ENCODE measurements at places on chromosomes 6 and 20. TPM values are rescaled to one million over a fixed set of nuclear protein-coding genes. Genes with fewer than 3 reads are reported as not detected.

- no peaks in the 10 kb centered on the region for H3K27me3 ChIP-seq
- no peaks in the 10 kb centered on the region for H3K4me1 ChIP-seq
- no peak for DNase-seq
- no peak overlapping the region for H3K4me3 ChIP-seq
These were observed 222.8 kb downstream of the KIF16B start for GRCh38 chr20:16350465-16350864.

The PHF1 gene
- 23.2 TPM for total RNA-seq

The KIAA1755 gene
- total RNA-seq, result 0.44 TPM

DNA sequence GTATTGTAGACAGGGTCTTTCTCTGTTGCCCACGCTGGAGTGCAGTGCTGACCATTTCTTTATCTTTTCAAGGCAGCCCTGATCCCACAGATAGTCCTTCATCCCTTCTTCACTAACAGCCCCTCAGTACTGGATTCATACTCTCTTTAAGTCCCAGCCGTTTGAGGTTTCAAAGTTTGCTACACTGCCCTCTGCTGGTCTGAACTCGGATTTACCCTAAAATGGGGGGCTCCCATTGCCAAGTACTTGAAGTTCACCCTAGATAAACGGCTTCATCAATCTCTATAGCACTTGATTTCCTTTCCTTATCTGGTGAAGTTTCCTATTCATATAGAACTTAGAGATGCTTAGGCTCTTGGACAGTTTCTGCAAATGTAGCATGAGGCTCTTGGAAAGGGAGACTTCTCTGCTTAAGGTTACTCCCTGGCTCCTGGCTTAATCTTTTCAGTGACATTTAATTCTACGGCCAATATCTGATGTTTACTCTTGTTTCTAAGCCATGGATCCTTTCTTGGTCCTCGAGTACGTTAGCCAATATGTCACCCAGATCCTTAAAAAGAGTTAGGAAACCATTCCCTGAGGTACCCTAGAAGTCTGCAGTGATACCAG, 21.4 kb upstream of the PREP start:
- DNase-seq, result peak; percentile 57
- no peaks in the 10 kb centered on the region for H3K27me3 ChIP-seq
- H3K4me1 ChIP-seq, result peaks cover 17% of the 10 kb centered on the region
- no peak overlapping the region for H3K4me3 ChIP-seq
- H3K27ac ChIP-seq, result no peak overlapping the region

The MOXD1 gene
- 37.3 TPM for total RNA-seq

DNA sequence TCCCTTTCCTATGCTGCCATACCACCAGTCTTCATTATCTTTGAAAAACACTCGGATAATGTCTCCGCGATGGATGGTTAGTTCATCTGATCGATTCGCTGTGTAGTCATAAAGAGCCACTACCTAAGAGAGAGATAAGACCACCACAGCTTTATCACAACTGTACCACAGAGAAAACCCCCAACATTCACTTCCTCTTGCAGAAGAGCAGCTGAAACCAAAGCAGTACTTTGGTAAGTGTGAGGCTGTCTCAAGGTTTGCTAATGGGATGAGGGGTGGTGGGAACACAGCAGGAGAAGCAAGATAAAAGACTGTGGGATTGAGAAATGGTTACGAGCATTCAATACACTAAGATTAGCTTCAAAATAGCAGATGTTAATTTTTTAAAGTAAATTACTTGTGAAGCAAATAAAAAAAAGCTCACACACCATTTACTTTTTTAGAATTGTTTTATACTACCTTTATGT, 142.1 kb downstream of the MYB start:
- no peaks in the 10 kb centered on the region for H3K36me3 ChIP-seq
- no peaks in the 10 kb centered on the region for H3K4me1 ChIP-seq
- H3K27me3 ChIP-seq, result no peaks in the 10 kb centered on the region

DNA sequence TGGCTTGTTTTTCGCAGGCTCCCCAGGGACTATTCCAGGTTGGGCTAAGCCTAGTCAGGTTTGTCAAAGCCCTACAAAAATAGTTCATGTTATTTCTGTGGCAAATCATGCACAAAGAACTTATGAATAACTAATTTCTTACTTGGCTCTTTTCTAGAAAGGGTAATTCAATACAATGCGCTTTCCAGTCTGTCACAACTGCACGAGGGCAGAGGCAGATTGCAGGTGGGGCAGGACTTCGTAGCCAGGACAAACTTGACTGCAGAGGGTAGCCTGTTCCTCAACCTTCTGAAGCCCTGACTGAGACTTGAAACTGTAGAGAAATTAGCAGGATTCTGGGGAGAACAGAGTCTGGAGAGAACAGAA, 253.5 kb downstream of the QKI start:
- H3K27me3 ChIP-seq, result no peaks in the 10 kb centered on the region
- no peak overlapping the region for H3K27ac ChIP-seq
- no peak for DNase-seq

DNA sequence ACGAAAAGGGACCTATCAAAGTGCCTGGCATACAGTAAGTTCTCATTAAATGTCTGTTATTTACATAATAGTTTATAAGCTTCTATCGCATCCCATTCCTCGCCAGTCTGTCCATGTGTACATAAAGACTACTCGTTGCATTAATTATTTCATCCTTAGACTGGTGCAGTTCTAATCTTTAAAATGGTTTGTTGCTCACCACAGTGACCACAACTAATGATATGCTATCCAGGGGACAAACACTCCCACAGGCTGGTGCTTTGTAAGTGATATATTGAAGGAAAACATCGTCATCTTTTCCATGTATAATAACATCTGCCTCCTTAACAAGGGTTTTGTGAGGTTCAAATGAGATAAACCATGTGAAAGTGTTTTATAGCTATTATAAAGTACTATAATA, 39.0 kb upstream of the HBS1L start:
- no peak overlapping the region for H3K27ac ChIP-seq
- no peak overlapping the region for H3K4me3 ChIP-seq
- no peaks in the 10 kb centered on the region for H3K36me3 ChIP-seq
- no peaks in the 10 kb centered on the region for H3K4me1 ChIP-seq

DNA sequence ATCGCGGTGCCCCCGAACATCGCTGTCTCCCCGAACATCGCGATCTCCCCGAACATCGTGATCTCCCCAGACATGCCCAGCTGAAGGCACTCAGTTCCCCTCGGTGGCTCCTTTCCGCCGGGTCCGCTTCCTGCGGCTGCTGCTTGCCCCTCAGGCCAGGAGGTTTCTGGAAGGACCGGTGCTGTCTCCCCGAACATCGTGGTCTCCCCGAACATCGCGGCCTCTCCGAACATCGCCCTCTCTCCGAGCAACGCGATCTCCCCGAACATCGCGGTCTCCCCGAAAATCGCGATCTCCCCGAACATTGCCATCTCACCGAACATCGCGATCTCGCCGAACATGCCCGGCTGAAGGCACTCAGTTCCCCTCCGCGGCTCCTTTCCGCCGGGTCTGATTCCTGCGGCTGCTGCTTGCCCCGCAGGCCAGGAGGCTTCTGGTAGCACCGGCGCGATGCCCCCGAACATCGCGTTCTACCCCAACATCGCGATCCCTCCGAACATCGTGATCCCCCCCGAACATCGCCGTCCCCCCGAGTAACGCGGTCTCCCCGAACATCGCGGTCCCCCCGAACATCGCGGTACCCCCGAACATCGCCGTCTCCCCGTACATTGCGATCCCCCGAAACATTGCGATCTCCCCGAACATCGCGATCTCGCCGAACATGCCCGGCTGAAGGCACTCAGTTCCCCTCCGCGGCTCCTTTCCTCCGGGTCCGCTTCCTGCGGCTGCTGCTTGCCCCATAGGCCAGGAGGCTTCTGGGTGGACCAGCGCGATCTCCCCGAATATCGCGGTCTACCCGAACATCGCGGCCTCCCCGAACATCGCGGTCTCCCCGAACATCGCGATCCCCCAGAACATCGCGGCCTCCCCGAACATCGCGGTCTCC, 808 bp downstream of the ULBP1 start:
- H3K27me3 ChIP-seq, result peaks cover 40% of the 10 kb centered on the region
- peaks cover 22% of the 10 kb centered on the region for H3K4me1 ChIP-seq
- no peaks in the 10 kb centered on the region for H3K36me3 ChIP-seq
- peak overlapping the region; percentile 30 for H3K4me3 ChIP-seq
- H3K27ac ChIP-seq, result no peak overlapping the region
- no peak for DNase-seq

The TPD52L1 gene
- total RNA-seq, result 47.9 TPM

The PAX1 gene
- not detected for total RNA-seq

- DNase-seq, result no peak
- no peak overlapping the region for H3K27ac ChIP-seq
- H3K4me3 ChIP-seq, result no peak overlapping the region
- H3K36me3 ChIP-seq, result no peaks in the 10 kb centered on the region
- no peaks in the 10 kb centered on the region for H3K4me1 ChIP-seq
- H3K27me3 ChIP-seq, result no peaks in the 10 kb centered on the region
These were observed 131.8 kb upstream of the BEND3 start for GRCh38 chr6:107246972-107247615.

The BCAS1 gene
- 0.66 TPM for total RNA-seq

GRCh38 chr6:66623050-66623449, 916.0 kb upstream of the EYS start:
- H3K27me3 ChIP-seq, result no peaks in the 10 kb centered on the region
- H3K4me1 ChIP-seq, result no peaks in the 10 kb centered on the region
- DNase-seq, result no peak

GRCh38 chr6:1739680-1740079, 130.0 kb downstream of the FOXC1 start:
- no peaks in the 10 kb centered on the region for H3K27me3 ChIP-seq
- H3K27ac ChIP-seq, result no peak overlapping the region
- H3K4me1 ChIP-seq, result no peaks in the 10 kb centered on the region
- H3K36me3 ChIP-seq, result no peaks in the 10 kb centered on the region

GRCh38 chr6:17725083-17725482, 18.4 kb upstream of the NUP153 start:
- H3K4me1 ChIP-seq, result no peaks in the 10 kb centered on the region
- no peak overlapping the region for H3K27ac ChIP-seq
- H3K36me3 ChIP-seq, result no peaks in the 10 kb centered on the region
- no peak for DNase-seq
- H3K27me3 ChIP-seq, result no peaks in the 10 kb centered on the region

The CASS4 gene
- not detected for total RNA-seq

GRCh38 chr6:145756170-145756662, 20.9 kb upstream of the EPM2A start:
- peak; percentile 13 for DNase-seq
- H3K4me3 ChIP-seq, result no peak overlapping the region
- no peaks in the 10 kb centered on the region for H3K36me3 ChIP-seq
- H3K27me3 ChIP-seq, result no peaks in the 10 kb centered on the region
- no peak overlapping the region for H3K27ac ChIP-seq

GRCh38 chr20:44336086-44336485, 757 bp upstream of the R3HDML start:
- no peak overlapping the region for H3K27ac ChIP-seq
- H3K36me3 ChIP-seq, result no peaks in the 10 kb centered on the region
- no peak overlapping the region for H3K4me3 ChIP-seq
- H3K27me3 ChIP-seq, result no peaks in the 10 kb centered on the region

DNA sequence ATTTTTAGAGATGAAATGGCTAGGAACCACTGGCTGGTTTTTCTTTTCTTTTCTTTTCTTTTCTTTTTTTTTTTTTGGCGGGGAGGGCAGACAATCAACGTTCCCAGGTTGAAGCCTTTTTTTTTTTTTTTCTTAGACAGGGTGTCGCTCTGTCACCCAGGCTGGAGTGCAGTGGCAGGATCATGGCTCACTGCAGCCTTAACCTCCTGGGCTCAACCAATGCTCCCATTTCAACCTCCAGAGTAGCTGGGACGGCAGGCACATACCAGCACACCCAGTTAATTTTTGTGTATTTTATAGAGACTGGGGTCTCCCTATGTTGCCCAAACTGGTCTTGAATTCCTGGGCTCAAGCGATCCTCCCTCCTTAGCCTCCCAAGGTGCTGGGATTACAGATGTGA, 18.8 kb upstream of the ITCH start:
- no peaks in the 10 kb centered on the region for H3K36me3 ChIP-seq
- H3K4me1 ChIP-seq, result peaks cover 15% of the 10 kb centered on the region
- no peak for DNase-seq
- H3K27me3 ChIP-seq, result no peaks in the 10 kb centered on the region

DNA sequence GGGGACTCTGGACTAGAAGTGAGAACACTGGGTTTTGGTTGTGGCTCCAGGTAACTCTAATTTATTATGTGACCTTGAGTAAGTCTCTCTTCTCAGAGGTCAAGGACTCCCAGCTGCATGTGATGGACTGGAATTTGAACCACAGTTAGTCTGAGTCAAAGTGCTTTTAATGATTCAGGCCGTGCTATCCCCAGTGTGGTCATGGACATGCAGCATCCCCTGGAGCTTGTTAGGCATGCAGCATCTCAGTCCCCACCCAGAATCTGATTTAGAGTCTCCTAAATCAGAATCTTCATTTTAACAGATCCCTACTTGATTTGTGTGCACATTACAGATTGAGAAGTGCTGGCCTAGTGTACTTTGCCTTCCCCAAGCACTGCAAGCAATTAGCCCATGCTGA, 74.2 kb downstream of the TOX2 start:
- H3K27ac ChIP-seq, result no peak overlapping the region
- no peak for DNase-seq
- no peaks in the 10 kb centered on the region for H3K27me3 ChIP-seq
- H3K4me3 ChIP-seq, result no peak overlapping the region
- H3K36me3 ChIP-seq, result 0 out of 2 replicates have a peak, but pooled peaks cover 6% of the 10 kb centered on the region
- peaks cover 4% of the 10 kb centered on the region for H3K4me1 ChIP-seq

DNA sequence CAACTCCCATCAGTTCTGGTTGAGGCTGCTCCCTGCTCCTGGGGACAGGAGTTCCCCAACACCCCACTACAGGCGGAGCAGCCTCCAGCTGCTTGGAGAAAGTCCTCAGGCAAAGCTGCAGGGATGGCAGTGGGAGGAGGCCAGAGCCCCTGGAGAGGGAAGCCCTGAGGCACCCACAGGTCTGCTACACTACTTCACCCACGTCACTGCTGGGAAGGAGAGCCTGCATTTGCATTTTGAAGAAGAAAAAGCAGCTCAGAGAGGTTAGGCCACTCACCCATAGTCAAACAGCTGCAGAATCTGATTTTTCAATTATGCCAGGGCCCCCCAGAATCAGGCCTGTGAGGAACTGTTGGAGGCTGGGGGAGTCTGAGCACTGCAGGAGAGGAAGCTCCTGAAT, 17.2 kb downstream of the BFSP1 start:
- no peak overlapping the region for H3K27ac ChIP-seq
- H3K36me3 ChIP-seq, result no peaks in the 10 kb centered on the region
- H3K4me1 ChIP-seq, result no peaks in the 10 kb centered on the region
- H3K27me3 ChIP-seq, result no peaks in the 10 kb centered on the region
- DNase-seq, result no peak
- no peak overlapping the region for H3K4me3 ChIP-seq

All from SJSA1 (cell line).